ENCODE measurements at places on chromosomes 16 and 17. TPM values are rescaled to one million over a fixed set of nuclear protein-coding genes. Genes with fewer than 3 reads are reported as not detected.

DNA sequence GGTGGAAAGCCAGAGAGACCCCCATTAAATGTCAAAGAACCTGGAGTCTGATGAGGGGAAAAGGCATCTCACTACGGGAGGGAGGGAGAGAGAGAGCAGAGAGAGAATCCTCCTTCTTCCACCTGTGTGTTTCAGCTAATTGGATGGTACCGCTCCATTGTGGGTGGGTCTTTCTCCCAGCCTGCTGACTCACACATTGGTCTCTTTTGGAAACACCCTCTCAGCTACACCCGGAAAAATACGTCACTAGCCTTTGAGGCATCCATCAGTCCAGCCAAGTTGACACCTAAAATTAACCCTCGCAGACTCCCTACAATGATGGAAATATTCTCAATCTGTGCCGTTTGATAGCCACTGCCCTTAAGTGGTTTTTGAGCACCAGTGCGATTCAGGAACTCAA lies 100.4 kb downstream of the ELAC2 start:
- DNase-seq: no peak

GRCh38 chr16:87464691-87465300 lies 28.0 kb downstream of the ZCCHC14 start:
- peak; percentile 93 for DNase-seq

The HBA2 gene
- total RNA-seq: not detected

DNA sequence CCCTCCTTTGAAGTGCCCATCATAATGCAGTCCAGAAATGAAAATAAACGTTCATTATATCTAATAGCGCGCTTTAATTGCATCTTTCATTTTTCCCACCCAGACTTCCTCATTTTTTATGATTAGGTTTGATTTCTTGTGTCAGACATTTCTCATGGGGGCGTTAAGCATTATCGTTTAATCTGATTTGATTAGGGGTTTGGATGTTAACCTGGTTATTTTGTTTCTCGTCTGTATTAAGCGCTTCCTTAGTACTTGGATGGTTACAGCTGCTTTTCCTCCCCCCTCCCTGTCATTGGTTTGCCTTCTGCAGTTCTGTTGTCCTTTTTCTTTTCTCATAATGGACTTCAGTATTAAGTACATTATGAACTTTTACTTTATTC lies 540 bp downstream of the MFSD11 start:
- no peak for DNase-seq

The TBC1D3G gene
- not detected for total RNA-seq

The TMEM204 gene
- not detected for total RNA-seq

The PRSS8 gene
- 0.04 TPM for total RNA-seq

DNA sequence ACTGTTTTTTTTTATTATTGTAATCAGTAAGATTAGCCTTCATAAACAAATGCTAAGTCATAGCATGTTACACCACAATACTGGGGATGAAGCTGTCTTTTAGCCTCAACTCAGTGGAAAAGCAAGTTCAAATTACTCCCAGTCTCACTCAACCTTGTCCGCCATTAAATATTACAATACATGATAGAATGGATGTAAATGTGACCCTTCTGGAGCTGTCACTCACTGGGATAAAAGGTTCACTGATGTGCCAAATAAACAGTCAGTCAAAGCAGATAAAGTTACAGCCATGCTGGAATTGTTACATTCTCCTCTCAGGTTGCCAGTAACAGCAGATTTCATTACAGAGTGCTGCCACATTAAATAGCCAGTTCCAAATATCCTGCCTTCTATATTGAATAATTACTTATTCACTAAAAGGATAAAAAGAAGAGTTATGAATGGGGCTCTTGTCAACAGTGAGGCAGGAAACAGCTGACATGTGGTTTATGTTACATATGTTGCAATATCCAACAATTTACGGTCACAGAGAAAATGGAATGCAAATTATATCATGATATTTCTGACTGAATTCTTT lies 53.4 kb downstream of the BRIP1 start:
- peak; percentile 34 for DNase-seq

DNA sequence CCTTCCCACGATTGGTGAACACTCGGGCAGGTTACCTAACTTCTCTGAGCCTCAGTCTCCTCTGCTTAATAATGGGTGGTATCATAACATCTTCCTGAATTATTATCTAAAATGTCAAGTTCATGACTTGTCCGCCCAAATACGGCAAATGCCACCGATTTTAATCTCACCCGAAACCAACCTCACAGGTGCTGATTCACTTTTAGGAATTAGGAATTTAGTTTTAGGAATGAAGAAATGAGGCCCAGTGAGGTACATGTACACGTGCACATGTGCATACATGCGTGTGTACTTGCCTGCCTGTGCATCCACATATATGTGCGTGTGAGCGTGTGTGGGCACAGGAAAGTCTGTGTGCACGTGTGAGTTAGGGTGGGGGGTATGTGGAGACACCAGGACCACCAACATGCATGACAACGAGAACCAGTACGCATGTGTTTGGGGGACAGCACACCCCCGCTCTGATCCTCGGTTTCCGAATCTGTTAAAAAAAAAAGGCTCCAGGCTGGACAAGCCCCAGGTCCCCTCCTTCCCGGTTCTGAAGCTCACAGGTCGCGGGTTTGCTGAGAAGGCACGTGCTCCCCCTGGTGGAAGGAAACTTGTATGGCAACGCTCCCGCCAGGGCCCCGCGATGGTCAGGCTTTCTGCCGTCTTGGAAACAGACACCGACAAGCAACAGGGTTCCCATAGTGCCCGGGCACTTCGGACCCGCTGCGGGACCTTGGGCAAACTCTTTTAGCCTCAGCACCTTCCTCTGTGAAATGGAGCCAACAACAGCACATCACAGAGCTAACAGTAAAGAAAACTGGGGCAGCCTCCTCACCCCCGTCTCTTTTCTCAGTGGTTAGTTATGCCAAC lies 219.2 kb downstream of the RBFOX3 start:
- DNase-seq: peak; percentile 66

All from H4 (cell line).